Anterior cingulate cortex (tissue), 58 donors: ENCODE measurements at places on chromosomes 4 and X.

DNA sequence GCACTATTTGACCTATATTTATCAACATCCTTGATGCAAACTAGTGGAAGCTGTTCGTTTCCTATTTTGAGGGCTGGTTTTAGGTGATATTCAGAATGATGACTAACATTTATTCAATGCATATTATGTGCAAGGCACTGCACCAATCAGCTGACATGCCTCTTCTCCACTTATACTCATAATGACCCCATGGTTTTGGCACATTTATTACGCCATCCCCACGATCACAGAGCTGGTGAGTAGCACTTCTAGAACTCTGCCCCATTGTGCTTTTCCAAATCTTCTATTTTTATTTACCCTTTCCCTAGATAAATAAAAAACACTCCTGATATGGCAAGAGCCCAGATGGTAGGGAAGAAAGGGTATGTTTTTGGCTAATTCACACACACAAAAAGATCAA, 13.1 kb downstream of the SCML1 start:
- no peak for DNase-seq

GRCh38 chr4:8319731-8320385, 50.3 kb downstream of the HTRA3 start:
- no peak for DNase-seq

- DNase-seq: no peak
These were observed 105.8 kb downstream of the FAT4 start for GRCh38 chr4:125420526-125420925.

DNA sequence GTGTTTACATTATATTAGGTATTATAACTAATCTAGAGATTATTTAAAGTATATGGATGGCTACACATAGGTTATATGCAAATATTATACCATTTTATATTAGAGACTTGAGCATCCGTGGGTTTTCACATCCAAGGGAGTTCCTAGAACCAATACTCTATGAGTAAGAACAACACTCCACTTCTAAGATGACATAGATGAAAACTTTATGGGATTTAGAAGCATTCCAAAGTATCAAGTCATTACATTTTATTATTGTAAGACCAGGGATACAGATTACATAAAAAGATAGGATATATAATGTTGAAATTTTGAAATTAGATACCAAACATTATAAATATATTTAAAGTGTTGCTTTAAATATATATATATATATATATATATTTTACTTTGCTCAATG, 207.0 kb downstream of the NAP1L3 start:
- DNase-seq: no peak

- DNase-seq: no peak
These were observed 73.3 kb downstream of the OR13H1 start for GRCh38 chrX:131617182-131617581.

GRCh38 chr4:179894066-179894778, 2349.0 kb upstream of the TENM3 start:
- no peak for DNase-seq

- DNase-seq: no peak
These were observed 314.9 kb upstream of the TEX13C start for GRCh38 chrX:125004799-125005198.
